ENCODE measurements at places on chromosomes 6 and 20.

DNA sequence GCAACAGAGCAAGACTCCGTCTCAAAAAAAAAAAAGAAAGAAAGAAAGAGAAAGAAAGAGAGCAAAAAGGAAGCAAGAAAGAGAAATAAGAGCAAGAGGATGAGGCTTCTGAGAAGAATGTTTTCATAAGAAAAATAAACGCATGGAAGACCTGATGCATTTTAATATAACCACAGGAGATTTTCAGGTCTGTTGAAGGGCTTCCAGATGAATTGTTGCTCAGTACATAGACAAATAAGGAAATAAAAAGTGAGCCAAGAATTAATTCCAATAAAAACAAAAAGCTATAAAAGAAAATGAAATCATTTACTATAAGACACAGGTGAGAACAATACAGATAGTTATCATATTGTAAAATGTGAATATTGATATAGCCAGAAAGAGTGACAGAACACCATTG is 43.5 kb downstream of the PERP start:
- no peak for DNase-seq

GRCh38 chr6:365835-366234 is 25.7 kb upstream of the IRF4 start:
- no peak for DNase-seq

DNA sequence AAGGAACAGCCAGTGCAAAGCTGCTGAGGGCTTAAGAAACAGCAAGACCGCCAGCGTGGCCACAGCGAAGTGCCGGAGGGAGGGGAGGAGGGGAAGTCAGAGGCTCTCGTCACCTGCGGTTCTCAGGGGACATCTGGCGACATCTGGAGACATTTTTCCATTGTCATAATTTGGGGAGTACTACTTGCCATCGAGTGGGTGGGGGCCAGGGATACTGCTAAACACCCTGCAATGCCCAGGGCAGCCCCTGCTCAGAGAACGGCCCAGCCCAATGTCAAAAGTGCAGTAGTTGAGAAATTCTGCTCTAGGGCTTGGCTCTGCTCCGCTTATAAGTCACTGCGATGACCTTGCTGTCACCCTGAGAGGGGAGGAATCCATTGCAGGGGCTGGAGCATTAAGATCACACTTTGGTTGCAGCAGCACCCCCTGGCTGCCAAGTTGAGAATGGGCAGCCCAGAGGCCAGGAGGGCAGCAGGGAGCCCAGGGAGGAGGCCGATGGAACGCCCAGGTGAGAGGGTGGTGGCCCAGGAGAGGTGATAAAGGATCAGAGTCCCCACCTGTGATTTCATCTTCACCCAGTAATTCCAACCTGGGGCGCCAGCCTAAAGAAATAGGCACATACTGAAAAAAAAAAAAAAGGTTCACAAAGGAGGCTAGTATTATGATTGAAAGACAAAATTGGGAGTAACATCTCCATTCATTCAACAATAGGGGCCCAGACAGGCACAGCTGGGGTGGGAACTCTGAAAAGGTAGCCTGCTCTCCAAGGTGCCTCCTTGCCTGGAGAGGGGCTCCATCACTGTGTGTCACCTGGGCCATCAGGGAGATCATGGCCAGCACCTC is 218.2 kb downstream of the BMP7 start:
- peak; percentile 100 for DNase-seq

GRCh38 chr6:139240161-139241010 is 51.4 kb downstream of the TXLNB start:
- peak; percentile 56 for DNase-seq

- no peak for DNase-seq
Observed at GRCh38 chr20:11922561-11922960, 4.9 kb downstream of the BTBD3 start.

GRCh38 chr20:43550456-43550855 is 8.4 kb upstream of the SGK2 start:
- DNase-seq = no peak

DNA sequence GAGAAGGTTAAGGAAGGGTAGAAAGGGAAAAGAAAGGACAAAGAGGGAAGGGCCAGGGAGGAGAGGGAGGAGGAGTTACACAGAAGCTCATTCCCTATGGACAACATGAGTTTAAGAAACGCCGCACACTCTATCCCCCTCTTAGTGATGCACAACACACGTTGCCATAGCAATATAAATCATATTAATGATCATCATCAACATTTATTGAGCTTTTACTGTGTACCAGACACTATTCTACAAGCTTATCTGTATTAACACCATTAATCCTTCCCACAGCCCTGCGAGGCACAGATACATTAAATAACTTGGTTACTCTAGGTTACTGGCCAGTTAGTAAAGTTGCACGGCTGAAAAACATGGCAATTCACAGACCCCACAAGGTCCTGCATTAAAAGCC is 234.8 kb downstream of the PTPRT start:
- DNase-seq = no peak

DNA sequence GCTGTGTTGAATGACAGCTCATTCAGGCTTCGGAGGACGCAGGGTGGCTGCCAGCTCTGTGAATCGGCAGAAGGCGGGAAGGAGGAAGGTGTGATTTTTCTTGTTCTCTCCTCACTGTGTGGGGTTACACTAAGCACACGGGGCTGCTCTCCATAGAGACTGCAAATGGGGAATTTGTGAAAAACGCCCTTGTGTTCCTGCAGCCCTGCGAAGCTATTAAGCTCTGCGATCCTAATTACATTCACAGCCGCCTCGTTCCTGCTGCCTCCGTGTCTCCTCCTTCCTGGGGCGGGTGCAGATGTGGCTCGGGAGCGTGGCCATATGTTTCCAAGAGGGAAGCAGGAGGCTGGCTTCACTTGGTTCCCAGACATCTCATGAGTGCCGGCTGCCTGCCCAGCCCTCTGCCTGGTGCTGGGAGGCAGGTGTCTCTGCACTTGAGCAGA is 124.0 kb downstream of the TOX2 start:
- no peak for DNase-seq

DNA sequence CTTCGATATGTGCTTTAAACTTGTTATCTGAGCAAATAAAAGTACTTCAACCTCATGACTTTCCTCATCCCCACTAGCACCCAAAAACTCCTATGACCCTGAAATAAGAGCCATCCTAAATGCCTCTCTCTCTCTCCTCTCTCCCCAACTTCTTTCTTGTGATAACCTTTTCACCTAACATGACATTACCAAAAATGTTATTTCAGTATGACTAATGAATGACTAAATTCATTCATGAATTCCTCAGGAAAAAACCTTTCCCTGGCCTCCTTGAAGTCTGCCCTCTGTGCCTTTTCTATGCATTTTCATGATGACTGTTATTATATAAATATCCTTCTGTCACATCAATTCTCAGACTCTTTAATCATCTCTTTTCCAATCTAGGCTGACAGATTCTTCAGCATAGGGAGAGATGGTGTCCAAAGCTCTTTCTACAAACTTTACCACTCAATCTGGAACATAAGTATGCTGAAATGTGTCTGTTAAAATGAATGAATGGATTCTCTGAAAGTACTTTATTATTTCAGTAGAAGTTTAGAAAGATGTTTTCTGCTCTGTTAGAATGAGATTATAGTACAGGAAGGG is 114.3 kb upstream of the GGTLC1 start:
- DNase-seq = peak; percentile 57

GRCh38 chr6:159979136-159979874 is 10.4 kb downstream of the IGF2R start:
- DNase-seq = peak; percentile 89

GRCh38 chr6:38831865-38832264 is 116.8 kb downstream of the DNAH8 start:
- no peak for DNase-seq

GRCh38 chr6:26358511-26358981 is 6.5 kb upstream of the BTN3A2 start:
- no peak for DNase-seq

DNA sequence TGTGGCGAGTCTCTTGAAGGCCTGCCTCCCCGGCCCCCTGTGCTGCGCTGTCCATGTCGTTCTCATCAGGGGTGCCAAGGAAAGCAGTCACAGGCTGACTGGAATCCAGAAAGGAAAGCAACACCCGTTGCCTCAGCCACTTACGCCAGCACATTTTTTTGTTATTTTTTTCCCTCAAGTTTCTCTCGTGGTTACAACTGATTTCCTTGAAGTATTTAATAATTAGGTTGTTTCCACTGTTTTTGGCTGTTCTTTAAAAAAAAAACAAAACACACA is 17.9 kb upstream of the SLC22A1 start:
- DNase-seq = no peak

DNA sequence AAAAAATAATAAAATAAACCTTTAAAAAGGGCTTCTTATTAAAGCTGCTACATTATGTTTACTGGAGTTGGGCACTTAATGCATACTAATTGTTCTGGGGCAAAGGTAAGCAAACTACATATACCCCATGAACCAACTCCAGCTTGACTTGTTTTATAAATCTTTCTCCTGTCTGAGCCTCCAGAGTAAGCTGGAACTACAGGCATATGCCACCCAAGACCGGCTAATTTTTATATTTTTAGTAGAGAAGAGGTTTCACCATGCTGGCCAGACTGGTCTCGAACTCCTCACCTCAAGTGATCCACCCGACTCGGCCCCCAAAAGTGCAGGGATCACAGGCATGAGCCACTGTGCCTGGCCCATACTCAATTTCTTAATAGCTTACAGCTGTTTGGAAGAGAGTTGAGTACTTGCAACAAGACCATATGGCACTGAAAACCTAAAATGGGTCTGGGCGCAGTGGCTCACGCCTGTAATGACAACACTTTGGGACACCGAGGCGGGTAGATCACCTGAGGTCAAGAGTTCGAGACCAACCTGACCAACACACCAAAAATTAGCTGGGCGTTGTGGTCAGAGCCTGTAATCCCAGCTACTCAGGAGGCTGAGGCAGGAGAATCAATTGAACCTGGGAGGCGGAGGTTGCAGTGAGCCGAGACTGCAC is 19.9 kb downstream of the ROMO1 start:
- DNase-seq = peak; percentile 29

GRCh38 chr20:60009318-60009717 is 51.1 kb downstream of the CDH26 start:
- no peak for DNase-seq

DNA sequence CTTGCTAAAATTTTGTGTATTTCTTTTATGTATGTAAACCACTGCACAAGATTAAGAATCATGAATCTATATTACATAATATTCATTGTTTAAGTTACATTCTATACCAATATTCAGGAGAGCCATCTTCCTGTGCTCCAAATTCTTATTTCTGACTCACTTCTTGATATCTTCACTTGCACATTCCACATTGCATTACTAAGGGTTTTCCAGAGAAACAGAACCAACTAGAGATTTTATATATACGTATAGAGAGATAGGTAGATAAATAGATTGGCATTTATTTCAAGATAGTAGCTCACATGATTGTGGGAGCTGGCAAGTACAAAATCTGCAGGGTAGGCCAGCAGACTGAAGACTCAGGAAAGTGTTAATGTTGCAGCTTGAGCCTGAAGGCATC is 222.2 kb upstream of the PRSS16 start:
- DNase-seq = no peak

- no peak for DNase-seq
Observed at GRCh38 chr20:17227219-17227575, 357 bp downstream of the PCSK2 start.

DNA sequence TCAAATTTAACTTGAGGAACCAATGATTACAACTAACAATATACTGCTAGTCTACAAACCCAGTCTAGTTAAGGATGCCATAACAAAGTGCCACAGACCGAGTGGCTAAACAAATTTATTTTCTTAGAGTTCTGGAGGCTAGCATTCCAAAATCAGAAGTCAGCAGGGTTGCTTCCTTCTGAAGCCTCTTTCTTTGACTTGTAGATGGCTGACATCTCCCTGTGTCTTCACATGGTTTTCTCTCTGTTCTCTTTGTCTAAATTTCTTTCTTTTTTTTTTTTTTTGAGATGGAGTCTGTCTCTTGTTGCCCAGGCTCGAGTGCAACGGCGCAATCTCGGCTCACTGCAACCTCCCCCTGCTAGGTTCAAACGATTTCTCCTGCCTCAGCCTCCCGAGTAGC is 56.1 kb downstream of the NCOA3 start:
- DNase-seq = no peak

DNA sequence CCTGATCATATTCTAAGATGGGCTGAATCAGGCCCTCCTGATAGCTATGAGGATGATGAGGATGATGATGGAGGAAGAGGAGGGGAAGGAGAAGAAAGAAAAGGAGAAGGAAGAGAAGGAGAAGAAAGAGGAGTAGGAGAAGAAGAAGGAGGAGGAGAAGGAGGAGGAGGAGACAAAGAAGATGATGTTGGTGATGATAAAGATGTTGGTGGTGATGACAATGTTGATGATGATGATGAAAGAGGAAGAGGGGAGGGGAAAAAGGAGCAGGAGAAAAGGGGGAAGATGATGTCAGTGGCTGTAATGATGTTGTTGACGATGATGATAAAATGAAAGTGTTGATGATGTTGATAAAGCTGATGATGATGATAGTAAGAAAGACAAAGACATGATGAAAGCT is 119.5 kb downstream of the CDC5L start:
- no peak for DNase-seq

DNA sequence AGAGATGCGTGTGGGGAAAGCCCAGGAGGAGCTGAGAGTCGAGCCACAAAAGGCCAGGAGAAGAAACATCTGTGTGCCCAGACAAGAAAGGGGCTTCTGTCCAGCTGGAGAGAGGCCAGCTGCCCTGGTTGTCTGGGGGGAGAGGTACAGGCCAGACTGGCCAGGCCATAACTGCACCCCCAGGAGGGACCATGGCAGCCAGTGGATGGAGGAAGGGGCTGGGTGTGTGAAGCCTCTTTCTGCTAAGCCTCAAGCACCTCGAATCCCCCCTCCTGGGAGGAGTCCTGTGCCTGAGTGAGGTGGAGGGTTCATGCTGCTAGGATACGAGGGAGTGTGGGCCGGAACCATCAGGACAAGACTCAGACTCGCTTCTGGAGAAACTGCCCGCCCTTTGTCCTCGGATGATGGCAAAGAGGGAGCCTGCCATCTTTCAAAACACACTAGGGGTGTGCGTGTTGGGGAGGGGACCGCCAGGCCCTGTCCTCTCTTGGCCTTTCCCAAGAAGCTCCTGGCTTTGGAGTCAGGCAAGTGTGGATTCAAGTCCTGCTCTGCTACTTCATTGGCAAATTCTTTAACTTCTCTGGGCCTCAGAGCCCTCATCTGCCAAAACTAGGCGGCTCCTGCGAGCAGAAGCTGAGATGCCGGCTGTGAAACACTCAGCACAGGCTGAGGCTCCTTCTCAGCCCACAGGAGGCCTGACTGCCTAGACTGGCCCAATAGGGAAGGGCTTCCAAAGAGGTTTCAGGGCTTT is 90.3 kb downstream of the ASXL1 start:
- DNase-seq = no peak

GRCh38 chr20:58584051-58584824 is 66.8 kb upstream of the STX16 start:
- DNase-seq = no peak

GRCh38 chr20:60063739-60064380 is 105.6 kb downstream of the CDH26 start:
- no peak for DNase-seq

DNA sequence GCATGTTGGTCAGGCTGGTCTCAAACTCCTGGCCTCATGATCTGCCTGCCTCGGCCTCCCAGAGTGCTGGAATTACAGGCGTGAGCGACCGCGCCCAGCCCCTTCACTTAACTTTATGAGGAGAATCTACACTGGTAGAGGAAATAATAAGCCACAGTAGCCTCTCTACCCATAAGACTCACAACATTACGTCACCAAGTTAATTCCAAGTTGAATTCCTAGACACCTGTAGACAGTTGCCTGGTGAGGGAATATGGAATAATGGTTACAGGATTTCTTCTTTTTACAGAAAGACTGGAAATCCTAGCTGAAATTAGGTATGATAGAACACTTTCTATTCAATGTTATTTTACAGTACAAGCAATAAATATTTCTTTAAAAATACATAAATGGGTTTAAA is 854.5 kb upstream of the EYS start:
- DNase-seq = no peak

GRCh38 chr6:134162932-134163331 is 110.5 kb upstream of the SLC2A12 start:
- DNase-seq = no peak
